ENCODE measurements at places on chromosomes 16 and 17.
A peak's percentile ranks its signal among the peaks of the same experiment; 100 is the strongest.

DNA sequence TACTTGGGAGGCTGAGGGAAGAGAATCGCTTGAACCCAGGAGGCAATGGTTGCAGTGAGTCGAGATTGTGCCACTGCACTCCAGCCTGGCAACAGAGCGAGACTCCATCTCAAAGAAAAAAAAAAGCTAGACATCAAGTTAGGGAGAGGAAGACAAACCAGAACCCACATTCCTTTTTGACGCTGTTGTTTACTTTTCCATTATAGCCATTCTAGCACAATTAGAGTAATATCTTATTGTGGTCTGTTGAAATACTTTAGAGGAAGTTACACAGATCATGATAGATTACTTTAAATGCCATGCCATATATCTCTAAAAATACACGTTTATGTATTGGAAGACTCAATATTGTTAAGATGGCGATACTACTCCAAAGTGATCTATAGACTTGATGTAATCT lies 16.5 kb upstream of the ABCC1 start:
- DNase-seq = no peak

DNA sequence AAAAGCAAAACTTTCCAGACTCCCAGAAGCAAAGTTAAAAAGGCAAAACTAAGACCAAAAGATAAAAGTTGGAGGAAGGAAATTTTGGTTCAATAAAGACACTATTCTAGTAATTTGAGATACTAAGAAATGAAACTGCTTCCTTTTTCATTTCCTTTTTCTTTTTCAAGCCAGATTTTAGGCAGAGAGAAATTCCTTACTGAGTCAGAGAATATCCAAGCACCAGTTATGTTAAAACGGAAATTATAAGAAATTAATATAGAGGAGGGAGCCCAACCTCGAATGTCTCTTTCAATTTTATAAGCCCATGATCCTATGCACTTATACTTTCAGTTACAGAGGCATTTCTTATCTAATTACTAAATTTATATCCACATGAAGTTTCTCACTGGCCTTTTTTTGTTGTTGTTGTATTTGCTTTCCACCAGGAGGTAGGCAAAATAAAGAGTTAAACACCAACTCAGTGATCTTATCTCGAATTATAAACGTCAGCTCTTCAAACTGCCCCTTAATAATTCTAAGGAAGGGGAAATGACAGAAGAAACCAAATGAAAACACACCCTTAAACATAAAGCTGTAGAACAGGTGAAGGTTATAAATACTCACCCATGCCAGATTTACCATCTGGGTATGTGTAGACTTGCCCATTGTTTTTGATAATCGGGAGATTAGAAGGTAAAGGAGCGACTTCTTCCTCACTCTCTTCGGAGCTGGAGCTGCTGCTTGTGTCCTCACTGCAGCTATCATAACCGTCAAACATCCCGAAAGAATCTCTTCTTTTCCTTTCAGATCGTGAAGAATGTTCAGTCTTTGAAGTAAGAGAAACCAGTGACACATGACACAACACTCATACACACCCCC lies 35.2 kb downstream of the MBTD1 start:
- no peak for DNase-seq

- DNase-seq = no peak
Observed at GRCh38 chr17:78125138-78125913, 3.2 kb downstream of the TMC6 start.

DNA sequence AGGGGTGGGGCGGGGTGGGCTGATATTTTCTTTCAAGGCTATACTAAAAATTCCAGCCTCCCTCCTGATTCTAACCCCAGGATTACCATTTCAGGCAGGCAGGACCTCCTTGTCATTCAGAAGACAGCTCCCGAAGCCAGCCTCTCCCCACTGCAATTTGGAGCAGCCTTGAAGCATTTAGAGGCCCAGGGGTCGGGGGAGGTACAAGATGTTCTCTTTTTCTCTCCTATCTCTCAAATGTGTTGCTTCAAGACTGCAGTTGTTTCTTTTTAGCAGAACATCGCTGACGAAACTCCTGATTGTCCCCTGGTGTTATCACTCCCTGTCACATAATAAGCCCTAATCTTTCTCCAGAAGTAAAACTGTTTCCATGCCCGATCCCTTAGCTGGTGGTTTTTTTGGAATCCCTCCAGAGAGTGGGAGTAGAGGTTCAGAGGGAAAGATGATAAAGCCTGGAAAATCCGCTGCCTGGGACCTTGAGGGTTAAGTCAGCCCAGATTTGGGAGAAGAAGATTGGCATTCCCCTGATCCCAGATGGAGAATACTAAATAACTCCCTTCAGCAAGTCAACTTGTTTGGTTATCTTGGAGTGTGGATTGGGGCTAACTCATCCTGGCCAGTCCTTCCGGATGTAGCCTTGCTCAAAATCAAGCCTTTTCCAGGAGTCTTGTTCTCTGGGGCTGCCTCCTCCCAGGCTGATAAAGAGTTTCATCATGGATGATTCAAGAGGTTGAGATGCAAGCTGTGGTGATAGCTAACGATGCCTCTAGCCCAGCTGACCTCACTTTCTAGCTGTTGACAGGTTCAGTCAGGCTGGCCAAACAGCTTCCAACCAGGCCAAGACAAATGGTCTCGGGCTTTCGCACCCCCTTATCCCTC lies 71.3 kb downstream of the SOX9 start:
- DNase-seq = peak; percentile 89

DNA sequence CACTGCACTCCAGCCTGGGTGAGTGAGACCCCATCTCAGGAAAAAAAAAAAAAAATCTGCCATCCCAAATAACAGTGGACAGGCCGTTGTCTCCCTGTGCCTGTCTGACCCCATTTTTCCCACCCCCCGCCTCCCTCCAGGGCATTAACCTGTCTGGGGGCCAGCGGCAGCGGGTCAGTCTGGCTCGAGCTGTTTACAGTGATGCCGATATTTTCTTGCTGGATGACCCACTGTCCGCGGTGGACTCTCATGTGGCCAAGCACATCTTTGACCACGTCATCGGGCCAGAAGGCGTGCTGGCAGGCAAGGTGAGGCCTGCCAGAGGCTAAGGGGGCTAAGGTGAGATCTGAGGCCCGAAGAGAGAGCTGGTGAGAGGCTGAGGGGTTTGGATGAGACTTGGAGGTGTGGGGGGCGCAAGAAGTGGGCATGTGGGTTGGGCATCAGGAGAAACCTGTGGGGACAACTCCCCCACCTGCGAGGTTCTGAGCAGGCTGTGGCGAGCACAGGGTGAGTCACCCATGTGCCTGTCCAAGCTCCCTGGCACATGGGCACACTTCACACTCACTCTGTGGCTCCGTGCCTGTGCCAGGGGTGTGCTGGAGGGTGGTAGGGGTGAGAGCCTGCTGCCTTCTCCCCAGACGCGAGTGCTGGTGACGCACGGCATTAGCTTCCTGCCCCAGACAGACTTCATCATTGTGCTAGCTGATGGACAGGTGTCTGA lies 34.7 kb downstream of the ANKRD40 start:
- no peak for DNase-seq
